Right kidney (tissue), 9 donors: ENCODE measurements at places on chromosomes 11 and 22.

GRCh38 chr11:111913997-111914396, 1.5 kb downstream of the HSPB2 start:
- DNase-seq = no peak

GRCh38 chr11:132894606-132895005, 637.7 kb downstream of the OPCML start:
- DNase-seq = no peak

DNA sequence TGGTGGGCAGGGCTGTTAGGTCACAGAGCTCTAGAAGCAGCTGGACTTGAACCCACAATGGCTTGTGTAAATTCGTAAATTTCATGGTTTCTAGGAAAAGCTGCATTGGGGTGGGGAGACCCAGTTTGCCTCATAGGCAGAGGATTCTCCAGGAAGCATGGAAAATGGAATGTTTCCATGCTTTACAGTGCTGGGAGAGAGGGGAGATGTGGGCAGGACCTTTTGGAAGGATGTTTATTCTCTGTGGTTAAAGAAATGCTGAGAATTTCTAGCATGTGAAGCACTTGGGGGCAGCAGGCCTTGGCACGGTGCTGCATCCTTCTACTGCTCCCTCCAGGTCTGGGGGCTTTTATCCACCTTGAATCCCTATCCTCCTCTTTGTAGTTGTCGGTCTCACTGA, 46.3 kb downstream of the TRAF6 start:
- no peak for DNase-seq

DNA sequence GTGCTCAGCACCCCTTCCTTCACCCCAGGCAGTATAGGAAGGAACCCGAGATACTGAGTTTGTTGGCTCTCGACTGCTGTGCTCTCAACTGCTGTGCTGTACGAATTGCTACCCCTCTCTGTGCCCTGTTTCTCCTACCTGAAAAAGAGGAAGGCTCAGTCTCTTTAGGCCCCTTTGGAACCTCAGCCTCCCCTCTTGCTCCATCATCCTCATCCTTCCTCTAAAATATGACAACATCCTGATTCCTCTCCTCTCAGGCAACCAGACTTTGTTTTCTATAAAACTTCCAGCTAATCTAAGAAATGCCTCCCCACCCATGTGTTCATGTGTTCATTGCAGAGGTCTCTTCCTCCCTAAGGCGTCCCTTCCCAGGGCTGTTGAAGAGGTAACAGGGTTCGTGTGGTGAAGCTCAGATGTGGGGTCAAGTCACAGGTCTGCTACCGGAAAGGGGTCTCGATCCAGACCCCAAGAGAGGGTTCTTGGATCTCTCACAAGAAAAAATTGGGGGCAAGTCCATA, 35.5 kb upstream of the CD82 start:
- no peak for DNase-seq

GRCh38 chr11:46675288-46675851, 25.0 kb downstream of the ARHGAP1 start:
- DNase-seq = peak; percentile 13

GRCh38 chr11:77069336-77069968, 2.7 kb downstream of the CAPN5 start:
- no peak for DNase-seq

DNA sequence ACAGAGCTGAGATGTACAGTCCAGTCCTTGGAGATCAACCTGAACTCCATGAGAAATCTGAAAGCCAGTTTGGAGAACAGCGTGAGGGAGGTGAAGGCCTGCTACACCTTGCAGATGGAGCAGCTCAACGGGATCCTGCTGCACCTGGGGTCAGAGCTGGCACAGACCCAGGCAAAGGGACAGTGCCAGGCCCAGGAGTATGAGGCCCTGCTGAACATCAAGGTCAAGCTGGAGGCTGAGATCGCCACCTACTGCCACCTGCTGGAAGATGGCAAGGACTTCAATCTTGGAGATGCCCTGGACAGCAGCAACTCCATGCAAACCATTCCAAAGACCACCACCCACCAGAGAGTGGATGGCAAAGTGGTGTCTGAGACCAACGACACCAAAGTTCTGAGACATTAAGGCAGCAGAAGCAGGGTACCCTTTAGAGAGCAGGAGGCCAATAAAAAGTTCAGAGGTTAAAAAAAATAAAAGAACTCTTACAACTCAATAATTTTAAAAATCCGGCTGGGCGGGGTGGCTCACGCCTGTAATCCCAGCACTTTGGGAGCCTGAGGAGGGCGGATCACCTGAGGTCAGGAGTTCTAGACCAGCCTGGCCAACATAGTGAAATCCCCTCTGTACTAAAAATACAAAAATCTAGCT, 69.9 kb upstream of the RTL6 start:
- no peak for DNase-seq

- DNase-seq = no peak
These were observed 84.2 kb downstream of the FAM168A start for GRCh38 chr11:73513707-73514106.

- no peak for DNase-seq
These were observed 22.8 kb downstream of the TEAD1 start for GRCh38 chr11:12696911-12697581.

- DNase-seq = no peak
These were observed 59.8 kb downstream of the TENM4 start for GRCh38 chr11:79381036-79381435.

DNA sequence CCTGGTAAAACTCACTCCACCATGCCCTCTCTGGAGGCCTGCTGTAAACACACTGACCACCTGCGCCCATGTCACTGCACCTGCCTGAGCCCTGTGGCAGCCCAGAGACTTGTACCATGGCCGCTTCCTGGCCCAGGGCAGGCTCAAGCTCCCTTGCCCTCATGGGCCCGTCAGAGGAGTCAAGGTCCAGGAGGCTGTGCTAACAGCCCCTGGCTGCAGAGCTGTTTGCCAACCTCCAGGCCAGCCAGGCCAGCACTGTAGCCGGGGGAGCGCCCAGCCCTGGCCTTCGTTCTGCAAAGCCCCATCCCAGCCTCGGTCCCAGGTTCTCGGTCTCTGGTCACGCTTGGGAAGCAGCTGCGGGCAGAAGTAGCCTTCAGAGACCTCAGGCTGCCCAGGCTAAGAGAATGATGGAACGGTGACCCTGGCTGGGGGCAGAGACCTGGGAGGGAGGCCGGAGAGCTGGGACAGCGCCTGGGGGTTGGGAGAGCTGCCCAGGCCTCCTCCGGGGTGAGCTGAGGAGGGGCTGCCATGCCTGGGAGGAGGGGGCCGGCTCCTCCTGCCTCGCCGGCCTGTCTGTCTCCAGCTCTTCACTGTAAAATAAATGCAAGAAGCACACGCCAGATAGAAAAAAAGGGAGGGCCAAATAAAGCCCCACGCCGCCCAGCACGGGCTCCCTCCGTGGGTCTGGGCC, 11.9 kb upstream of the TCF20 start:
- peak; percentile 44 for DNase-seq

DNA sequence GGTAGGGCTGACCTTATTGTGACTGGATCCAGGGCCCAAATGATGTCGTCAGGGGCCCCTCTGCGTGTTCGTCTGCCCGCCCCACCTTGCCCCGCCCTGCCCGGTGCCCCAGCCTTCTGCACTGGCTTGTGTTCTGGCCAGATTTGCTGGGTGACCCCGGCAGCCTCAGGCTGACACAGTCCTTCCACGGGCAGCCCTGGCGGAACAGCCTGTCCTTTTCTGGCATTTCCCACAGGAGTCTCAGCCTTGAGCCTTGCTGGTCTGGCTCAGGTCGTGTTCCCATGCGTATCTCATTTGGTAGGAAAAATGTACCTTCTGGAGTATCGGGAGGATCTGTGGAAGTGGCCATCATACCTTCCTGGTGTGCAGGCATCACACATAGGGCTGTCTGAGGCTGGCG, 31.0 kb downstream of the IGHMBP2 start:
- DNase-seq = no peak

- DNase-seq = no peak
These were observed 3.6 kb upstream of the SEPTIN5 start for GRCh38 chr22:19710769-19711106.

- peak; percentile 32 for DNase-seq
These were observed 114.7 kb downstream of the SGSM3 start for GRCh38 chr22:40484906-40485669.

DNA sequence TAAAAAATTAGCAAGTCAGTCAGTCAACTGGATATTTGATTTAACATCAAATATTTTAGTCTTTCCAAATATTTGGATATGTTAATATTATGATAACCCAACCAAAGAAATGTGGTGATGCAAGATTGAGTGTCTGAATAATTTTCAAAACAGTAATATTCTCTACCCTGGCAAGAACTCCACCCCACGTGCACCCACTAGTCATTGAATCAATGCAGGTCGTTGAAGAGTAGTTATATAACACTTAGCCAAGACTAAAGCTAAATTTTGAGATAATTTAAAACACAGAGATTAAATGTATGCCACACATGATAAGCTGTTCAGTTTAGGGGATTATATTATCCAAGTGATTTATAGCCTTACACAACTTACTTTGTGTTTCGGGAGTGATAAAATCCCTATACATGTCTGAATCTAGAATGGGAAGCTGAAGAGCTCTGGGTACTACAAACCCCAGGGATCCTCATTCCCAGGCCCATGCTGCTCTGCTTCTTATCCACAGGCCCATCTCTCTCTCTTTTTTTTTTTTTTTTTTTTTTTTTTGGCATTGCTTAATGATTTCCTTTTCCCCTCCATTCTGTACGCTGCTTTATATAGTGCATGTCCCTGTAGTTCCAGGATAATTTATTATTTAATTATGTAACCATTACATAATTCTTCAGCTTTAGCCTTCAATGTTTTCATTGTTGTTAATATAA, 392.9 kb downstream of the NTM start:
- DNase-seq = no peak

GRCh38 chr22:39959640-39960447, at the start of gene TMA7B:
TMA7B (plus strand) TSS chr22:39960397; CDS start chr22:39964375, 3,978 bp downstream.
- DNase-seq = no peak

DNA sequence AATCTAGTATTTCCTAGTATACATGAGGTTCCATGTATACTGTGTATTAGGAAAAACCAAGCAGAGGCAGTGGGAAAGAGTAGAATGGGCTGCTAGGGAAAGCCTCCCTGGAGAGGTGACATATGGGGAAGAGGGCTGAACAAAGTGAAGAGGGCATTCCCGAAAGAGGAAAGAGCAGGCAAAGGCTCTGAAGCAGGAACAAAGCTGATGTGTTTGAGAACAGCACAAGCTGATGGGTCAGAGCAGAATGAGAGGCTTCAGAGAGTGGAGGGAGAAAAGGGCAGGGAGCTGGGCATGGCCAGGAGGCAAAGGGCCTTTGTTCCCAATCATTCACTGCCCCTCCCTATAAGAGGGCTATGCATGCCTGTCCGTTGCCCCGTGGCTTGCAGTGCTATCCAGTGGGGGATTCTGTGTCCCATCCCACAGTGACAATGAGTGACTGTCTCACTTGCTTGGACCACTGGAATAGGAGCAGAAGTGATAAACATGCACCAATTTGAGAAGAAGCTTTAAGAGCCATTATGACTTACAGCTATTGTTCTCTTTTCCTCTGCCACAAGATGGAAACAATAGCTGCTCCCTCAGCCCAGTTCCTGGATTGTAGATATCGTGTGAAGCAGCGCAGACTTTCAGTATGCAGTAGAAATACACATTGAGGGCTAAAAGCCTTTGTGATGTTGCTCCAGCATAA, 39.6 kb downstream of the GALNT18 start:
- DNase-seq = no peak

DNA sequence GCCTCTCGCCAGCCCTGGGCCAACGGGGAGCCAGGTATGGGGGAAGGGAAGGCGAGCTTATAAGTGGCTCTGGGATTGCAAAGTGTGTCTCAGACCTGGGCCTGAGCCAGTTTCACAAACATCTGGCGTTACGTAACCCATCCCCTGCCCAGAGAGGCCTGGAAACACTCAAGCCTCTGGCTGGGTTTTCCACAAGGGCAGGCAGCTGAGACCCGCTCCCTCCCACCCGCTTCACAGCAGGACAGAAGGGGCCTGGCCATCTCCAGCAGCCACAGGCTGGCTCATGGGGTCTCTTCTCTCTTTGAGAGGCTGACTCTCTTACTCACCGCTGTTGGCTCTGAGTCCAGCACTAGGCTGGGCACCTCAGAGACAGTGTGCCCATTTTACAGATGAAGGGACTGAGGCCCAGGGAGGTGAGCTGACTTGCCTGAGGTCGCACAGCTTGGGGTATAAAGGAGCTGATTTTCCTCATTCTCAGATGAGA, 44.5 kb downstream of the TRIOBP start:
- DNase-seq = no peak

DNA sequence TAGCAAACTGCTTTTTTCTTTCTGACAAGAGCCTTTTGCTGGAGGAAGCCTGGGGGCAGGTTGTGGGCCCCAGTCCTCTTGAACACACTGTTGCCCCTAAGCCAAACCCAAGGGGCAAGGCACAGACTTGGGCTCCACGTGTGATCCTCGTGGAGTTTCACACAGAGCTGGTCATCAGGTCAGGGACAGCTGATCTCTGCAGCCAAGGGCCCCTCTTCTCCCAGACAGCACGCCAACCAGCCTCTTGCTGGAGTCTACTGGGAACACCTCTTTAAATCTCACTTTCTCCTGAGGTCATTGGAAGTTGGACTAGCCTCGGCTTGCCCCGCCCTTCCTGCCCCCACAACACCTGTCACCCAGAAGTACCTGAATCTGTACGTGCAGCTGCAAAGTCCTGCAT, 39.8 kb downstream of the C11orf58 start:
- DNase-seq = no peak

- DNase-seq = no peak
These were observed 122.7 kb upstream of the FAT3 start for GRCh38 chr11:92101920-92102319.

DNA sequence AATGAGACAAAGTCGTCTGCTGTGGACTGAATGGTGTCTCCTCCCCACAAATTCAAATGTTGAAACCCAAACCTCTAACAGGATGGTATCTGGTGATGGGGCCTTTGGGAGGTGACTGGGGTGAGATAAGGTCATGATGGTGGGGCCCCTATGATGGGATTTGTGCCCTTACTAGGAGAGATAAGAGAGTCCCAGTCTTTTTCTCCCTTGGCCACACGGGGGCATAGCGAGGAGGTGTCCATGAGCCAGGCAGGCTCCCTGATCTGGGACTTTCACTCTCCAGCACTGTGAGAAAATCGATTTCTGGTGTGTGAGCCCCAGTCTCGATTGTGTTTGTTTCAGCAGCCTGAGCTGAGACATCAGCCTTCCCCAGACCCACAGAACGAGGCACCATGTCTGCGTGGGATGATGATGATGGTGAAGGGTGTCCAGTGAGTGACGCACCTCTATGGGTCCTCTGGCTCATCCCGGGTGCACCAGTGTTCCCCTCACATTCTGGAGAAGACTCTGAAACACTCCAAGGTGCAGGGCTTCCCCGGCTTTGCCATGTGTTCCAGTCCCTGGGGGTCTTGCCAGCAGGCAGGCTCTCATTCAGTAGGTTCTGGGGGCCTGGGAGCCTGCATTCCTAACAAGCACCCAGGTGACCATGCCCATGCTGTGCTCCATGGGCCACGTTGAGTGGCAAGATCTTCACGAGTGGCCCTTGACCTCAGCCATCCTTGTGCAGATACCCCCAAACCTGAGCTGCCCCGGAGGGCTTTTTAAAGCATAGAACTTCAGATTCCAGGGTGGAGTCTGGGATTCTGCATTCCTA, 363.0 kb downstream of the CTTN start:
- DNase-seq = no peak
